Breast epithelium (tissue), 4 donors: ENCODE measurements at places on chromosomes 12 and 14. TPM values are rescaled to one million over a fixed set of nuclear protein-coding genes. Genes with fewer than 3 reads are reported as not detected.

GRCh38 chr12:116133636-116134214 is 143.8 kb downstream of the MED13L start:
- H3K36me3 ChIP-seq = no peaks in the 10 kb centered on the region
- no peak overlapping the region for H3K4me3 ChIP-seq
- H3K27me3 ChIP-seq = no peaks in the 10 kb centered on the region
- DNase-seq = no peak

The GLTP gene
- 40.1 TPM for total RNA-seq

GRCh38 chr12:122882908-122883558 is 12.9 kb downstream of the VPS37B start:
- no peaks in the 10 kb centered on the region for H3K27me3 ChIP-seq
- peak; percentile 10 for DNase-seq
- peak overlapping the region; percentile 35 for H3K27ac ChIP-seq
- peaks cover 6% of the 10 kb centered on the region for H3K4me1 ChIP-seq

- H3K27ac ChIP-seq = no peak overlapping the region
- no peak overlapping the region for H3K4me3 ChIP-seq
- no peaks in the 10 kb centered on the region for H3K36me3 ChIP-seq
- DNase-seq = no peak
- no peaks in the 10 kb centered on the region for H3K27me3 ChIP-seq
Observed at GRCh38 chr14:78593949-78594348, 423.8 kb downstream of the NRXN3 start.

GRCh38 chr12:2187195-2187945 is 134.6 kb downstream of the CACNA1C start:
- no peaks in the 10 kb centered on the region for H3K4me1 ChIP-seq
- no peak for DNase-seq
- no peak overlapping the region for H3K27ac ChIP-seq

The CCDC184 gene
- total RNA-seq = 0.44 TPM

DNA sequence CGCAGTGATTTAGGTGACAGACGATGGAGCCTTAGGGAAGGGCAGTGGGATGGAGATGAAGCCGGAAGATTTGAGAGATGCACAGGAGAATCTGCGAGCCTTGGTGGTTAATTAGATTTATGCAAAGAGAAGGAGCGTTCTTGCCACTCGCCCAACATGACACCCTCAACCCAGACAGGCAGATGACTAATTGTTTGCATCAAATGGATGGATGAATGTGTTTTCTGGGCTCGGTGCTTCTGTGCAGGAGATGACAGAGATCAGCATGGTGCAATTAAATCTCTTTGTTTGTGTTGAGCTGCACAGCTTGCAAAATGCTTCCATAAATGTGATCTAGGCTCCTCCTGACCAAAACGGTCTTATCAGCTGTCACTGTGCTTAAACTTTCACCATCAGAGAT is 202.3 kb upstream of the PRMT8 start:
- no peaks in the 10 kb centered on the region for H3K4me1 ChIP-seq
- no peaks in the 10 kb centered on the region for H3K27me3 ChIP-seq
- no peak overlapping the region for H3K4me3 ChIP-seq
- H3K27ac ChIP-seq = no peak overlapping the region
- H3K36me3 ChIP-seq = no peaks in the 10 kb centered on the region

GRCh38 chr14:68000511-68000910 is 180.9 kb downstream of the RAD51B start:
- no peaks in the 10 kb centered on the region for H3K36me3 ChIP-seq

DNA sequence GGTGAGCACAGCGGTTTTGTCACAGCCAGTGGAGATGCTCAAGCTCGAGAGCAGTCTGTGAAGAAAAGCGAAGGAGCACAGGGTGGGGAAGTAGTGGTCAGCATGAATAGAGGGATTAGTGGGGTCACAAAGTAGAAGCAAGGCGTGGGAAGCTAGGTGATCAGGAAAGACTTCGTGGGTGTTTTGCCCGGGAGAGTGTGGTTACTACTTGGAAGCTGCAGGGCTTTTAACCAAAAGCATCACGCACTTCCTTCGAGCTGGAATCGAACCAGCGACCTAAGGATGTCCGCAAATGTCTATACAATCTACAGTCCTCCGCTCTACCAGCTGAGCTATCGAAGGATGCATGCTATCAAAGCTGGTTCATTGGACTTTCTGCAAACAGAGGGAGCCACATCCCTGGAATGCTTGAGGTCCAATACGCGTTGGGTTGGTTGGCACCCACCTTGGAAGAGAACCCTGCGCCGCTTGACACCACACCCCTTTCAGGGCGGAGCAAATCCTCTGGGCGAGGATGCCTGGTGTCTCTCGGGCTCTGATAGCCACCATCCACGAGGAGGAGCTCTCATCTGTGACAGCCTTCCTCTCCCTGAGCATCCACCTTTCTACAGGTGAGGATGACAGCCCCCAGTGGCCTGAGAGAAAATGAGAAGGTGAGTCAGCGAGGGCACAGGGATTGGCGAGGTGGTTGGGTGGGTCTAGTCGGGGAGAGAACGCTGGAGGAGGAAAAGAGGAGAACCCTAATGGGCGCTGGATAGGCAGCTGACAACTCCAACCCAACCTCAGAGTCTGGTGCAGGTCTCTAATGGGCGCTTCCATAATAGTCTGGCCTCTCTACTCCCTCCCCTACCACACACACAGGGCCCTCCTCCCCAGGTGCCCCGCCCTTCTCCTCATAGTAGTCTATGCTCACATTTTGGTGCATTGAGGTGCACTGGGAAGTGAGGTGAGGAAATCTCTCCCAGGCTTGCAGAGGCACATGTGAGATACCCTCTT is 16.0 kb upstream of the OR6S1 start:
- no peaks in the 10 kb centered on the region for H3K4me1 ChIP-seq
- no peak for DNase-seq
- H3K27me3 ChIP-seq = peaks cover 51% of the 10 kb centered on the region
- H3K4me3 ChIP-seq = no peak overlapping the region

DNA sequence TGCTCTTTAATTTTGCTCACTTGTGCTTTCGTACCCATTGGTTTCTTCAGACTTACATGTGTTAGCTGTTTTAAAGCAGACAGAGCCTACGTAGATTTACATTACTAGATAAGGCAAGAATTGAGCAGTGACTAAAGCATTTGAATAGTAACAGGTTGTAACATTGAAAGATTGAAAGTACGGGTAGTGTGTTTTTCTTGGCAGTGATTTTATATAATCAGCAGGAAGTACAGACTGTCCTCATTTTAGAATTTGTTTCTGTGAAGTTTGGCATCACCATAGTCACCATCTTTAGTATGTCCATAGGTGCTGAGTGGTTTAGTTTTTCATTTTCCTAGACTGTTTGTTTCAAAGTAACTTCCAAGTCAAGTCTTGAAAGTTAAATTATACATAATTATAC is 14.0 kb downstream of the RTRAF start:
- H3K27ac ChIP-seq = no peak overlapping the region
- no peak for DNase-seq
- H3K4me3 ChIP-seq = no peak overlapping the region

DNA sequence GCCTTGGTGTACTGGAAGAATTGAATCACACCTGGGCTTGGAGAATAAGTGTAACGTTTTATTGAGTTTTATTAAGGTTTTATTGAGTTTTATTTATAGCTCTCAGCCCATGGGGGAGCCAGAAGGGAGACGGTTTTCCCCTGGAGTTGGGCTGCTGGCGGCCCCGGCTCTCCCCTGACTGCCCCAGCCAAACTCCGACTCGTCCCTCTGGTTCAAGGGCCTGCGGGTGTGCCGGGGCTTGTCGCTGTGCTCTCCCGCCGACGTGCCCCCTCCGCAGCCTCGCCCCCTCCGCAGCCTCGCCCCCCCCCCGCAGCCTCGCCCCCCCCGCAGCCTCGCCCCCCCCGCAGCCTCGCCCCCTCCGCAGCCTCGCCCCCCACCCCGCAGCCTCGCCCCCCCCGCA is 326.1 kb upstream of the RTL1 start:
- H3K27me3 ChIP-seq = no peaks in the 10 kb centered on the region
- H3K4me3 ChIP-seq = peak overlapping the region; percentile 31
- no peaks in the 10 kb centered on the region for H3K36me3 ChIP-seq
- no peak overlapping the region for H3K27ac ChIP-seq
- H3K4me1 ChIP-seq = no peaks in the 10 kb centered on the region
- no peak for DNase-seq
